ENCODE measurements at places on chromosomes 3 and 15.

DNA sequence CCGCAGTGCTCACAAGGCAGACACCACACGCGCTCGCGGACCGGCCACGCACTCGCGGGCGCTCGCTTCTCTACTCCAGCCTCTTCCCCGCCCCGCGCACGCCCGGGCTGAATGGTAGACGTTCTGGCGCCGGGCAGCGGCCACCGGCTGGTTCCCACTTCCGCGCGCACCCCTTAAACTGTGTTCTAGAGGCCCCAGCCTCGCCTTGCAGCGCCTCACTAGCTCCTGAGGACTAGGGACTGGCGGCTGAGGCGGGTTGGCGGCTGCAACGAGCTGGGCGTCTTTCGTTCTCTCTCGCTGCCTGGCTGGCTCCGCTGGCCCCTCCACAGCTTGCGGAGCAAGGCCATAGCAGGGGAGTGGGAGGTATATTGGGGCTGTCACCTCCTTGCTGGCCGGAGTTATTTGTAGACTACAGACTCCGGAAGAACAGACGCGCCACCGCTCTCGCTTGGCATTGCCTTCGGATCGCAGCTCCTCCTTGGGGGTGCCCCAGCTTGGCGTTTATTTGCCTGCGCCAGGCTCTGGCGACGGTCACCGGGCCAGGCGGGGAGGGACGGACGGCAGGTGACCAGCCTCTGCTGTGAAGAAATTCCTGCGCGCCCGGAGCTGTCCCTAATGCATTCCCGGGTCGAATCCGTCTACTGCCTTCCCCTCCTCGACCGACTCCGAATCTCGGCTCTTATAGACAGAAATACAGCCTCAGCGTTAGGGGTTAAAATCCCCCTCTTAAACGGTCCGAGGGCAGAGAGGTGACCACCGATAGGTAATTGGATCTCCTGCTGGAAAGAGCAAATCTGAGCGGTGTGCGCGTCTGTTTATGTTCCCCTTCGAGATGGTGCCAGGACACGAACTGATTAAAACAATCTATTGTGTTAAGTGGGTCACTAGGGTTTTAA is 1.3 kb downstream of the GREM1 start:
- no peak for DNase-seq

DNA sequence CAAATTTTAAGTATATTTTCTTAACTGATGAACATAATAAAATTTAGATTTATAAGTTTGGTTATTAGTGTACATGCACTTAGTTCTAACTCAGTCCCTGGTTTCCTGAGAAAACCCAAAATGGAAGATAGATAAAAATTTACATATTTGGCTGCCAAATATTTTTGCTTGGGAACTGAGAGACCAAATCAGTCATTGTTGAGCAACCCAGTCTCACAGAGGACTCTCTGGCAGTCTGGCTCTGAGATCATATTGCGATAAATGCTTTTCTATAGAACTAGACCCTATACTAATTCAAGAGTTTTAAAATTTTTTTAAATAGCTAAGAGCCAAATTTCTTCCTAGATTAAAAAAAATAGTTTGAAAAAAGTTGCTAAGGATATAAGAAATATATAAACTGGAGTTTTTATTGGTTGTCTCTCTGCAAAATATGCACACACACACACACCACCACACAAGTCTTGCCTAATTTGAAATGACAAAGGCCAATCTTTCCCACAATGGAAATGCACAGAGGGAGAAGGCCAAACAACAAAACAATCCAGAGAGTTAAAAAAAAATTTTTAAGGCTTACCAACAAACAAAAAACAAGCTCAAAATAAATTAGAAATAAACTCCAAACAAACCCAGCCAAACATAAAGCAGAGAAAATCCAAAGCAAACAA is 259.5 kb downstream of the MECOM start:
- no peak for DNase-seq

GRCh38 chr15:40456299-40456712 is 14.5 kb upstream of the CHST14 start:
- DNase-seq, result no peak

GRCh38 chr3:133924041-133924440 is 28.4 kb upstream of the RAB6B start:
- no peak for DNase-seq

GRCh38 chr15:48858401-48858800 is 19.5 kb upstream of the EID1 start:
- peak; percentile 26 for DNase-seq

DNA sequence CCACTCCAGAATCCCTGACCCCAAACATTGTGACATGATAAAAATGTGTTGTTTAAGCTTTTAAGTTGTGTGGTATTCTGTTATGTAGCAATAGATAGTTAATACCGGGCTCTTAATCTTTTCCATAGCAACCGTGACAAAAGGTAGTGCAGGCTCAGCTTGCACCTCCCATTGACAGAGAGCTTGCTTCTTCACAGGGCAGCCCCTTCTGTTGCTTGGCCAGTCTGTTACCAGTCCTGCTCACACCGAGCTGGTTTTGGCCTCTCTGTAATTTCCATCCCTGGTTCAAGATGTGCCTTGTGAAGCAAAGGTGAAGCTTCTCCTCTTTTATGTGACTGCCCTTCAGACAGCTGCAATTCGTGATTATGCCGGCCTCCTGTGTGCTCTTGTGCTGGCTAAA is 86.9 kb downstream of the CRYGS start:
- DNase-seq, result no peak

DNA sequence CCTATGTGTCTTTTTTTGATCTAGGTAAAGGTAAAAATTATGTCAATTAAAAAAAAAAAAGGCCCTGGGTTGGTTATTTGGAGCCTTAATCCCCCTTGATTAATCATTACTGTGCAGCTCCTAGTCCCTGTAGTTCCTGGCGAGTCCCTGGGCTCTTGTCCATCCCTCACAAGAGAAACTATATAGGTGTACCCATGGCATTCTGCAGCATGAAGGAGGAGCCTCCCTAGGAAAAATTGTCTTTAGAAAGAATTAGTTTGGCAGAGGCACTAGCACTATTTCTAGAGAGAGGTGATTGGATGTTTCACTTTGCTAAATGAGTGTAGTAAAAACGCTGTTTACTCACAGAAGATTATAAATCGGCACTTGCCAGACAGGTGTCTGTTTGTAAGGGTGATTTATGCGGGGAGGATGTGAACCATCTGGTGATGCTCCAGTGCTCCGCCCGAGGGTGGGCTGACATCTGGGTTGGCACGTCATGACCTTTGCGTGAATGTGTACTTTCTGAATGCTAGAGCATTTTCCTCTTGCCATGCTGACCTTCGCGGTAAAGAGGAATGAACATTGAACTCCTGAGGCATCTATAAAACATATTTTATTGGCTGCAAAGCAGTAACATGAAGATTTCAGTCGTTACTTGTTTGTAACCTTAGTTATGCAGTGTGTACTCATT is 12.6 kb downstream of the PLCL2 start:
- DNase-seq, result no peak

- no peak for DNase-seq
These were observed 54.0 kb downstream of the MBNL1 start for GRCh38 chr3:152322756-152323155.

DNA sequence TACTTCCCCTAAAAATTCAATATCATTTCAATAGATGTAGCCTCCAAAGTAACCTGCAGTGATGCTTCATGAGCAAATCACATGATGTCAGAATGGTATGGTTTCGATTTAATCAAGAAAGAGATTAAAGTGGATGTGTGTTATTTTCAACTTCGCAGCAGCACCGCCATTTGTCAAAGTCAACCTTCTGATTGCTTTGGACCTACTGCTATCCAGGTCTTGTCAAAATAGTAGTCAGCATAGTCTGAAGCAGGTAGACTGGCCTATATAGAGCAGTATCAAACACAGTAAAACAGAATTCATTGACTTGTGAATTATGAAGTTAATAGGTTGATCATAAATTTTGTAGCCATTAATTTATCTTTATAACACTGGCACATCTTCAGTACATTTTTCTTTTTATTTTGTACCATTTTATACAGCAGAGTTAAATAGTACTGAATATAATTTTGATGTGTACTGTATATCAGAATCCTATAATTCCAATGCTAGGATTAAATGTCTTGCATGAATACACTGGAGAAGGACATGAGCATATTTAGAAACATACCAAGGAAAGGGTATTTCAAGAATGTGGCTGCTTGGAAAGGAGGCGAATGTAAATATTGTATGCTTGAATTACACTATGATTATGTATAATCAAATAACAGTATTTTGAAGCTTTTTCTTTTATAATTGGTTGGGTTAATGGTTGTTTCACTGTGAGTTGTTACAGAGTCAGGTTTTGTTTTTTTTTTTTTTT is 79.6 kb downstream of the CDIN1 start:
- DNase-seq, result no peak

DNA sequence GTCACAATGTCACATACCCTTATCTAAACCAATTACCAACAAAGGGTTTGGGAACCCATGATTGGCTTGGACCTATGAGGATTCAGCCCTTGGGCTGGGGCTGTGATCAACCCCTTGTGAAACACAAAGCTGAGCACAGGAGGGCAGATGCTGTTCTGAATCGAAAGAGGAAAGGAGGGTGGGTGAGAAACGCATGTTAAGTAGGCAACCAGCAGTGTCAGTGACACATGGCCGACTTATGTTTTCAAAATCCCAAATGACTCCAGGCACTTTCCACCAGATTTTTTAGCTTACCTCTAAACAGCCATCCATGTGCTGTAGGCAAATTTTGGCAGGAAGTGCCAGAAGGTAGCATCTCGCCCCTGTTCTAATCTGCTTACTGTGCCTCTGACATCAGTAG is 34.1 kb upstream of the KLHL25 start:
- no peak for DNase-seq

GRCh38 chr3:119990888-119991287 is 103.4 kb downstream of the GSK3B start:
- no peak for DNase-seq

GRCh38 chr3:87436781-87437543 is 160.6 kb upstream of the POU1F1 start:
- DNase-seq, result no peak

GRCh38 chr15:52208306-52208946 is 17.2 kb upstream of the GNB5 start:
- peak; percentile 89 for DNase-seq

- DNase-seq, result peak; percentile 65
These were observed 185.3 kb upstream of the FEZF2 start for GRCh38 chr3:62558549-62559112.

- no peak for DNase-seq
These were observed 192.0 kb downstream of the UBE3A start for GRCh38 chr15:25246641-25247406.

DNA sequence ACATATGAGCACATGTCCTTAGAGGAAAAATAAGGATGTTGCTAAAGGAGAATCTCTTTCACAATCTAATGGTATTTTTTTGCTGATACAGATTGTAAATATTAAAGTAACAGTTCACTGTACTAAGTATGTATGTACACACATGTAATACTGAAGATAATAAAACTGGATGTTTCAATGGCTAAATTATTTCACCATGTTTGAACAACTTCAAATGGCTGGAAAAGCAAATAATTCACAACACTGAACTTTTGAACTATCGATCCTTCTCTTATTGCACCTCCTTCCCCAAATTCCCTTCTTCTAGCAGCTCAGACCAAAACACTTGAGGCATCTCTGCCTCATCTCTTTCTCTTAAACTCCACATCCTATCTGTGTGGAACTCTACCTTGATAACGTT is 149.5 kb downstream of the EPHA3 start:
- DNase-seq, result no peak

DNA sequence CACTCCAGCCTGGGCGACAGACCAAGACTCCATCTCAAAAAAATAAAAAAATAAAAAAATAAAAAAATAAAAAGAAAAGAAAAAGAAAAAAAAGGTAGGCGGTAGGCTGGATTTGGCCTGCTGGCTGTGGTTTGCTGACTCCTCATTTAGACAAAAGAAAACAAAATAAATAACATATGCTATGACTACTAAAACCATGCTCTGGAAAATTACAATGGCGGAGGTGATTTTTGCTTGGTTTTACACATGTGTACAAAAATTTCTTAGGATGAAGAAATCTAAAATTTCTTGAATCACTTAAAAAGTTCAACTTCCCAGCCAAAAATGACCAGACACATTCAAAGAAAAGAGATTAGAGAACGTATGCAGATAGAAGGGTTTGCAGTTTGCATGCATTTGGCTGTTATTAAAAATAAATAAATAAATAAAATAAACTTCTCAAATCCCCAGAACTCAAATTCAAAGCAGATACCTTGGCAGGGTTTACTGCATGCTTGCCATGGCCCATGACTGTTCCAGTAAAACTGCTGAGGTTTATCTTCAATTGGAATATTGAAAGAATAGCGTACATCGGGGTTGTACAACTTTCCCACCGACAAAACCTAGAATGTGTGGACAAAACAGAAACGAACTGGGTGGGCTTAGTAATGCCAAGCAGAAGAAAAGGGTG is 65.9 kb downstream of the ADAMTS9 start:
- DNase-seq, result no peak

GRCh38 chr15:83973816-83974215 is 261.8 kb upstream of the GOLGA6L4 start:
- peak; percentile 46 for DNase-seq

DNA sequence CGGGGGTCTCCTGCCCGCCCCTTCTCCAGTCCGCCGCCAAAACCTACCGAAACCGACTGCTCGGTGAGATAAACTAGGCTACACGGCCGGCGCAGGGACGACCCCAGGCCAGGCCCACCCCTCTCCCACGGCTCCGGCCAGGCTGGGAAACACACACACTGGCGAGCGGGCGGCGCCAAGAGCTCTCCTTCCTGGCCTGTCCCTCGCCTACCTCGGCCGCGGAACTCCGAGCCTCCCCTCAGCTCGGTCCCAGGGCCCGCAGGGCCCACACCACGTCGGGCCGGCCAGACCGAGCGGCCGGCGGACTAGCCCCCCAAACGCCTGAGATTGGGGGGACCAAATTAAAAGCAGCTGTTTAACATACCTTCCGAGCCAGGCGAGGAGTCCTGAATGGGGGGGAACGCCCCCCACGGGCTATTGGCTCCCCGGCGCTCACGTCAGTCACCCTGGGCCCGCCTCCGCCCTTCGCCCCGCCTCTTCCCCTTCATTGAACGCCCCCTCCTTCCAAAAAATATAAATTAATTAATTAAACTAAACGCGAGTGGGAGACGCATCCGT is 4.0 kb upstream of the SIN3A start:
- peak; percentile 95 for DNase-seq

- no peak for DNase-seq
These were observed 21.9 kb downstream of the BHLHE40 start for GRCh38 chr3:5001135-5001534.

GRCh38 chr15:41968701-41969100 is 3.7 kb downstream of the EHD4 start:
- DNase-seq, result no peak

GRCh38 chr15:34355241-34355640 is 11.8 kb downstream of the LPCAT4 start:
- no peak for DNase-seq

- no peak for DNase-seq
These were observed 106.3 kb downstream of the DMXL2 start for GRCh38 chr15:51516291-51516690.

- no peak for DNase-seq
These were observed 20.1 kb downstream of the TXNRD3 start for GRCh38 chr3:126634803-126635202.

GRCh38 chr3:114941626-114942309 is 205.3 kb downstream of the ZBTB20 start:
- DNase-seq, result no peak

GRCh38 chr15:39896101-39896500 is 24.0 kb downstream of the GPR176 start:
- DNase-seq, result no peak

Data from KBM-7 (cell line).